NCI-H1105 (cell line): ENCODE measurements at places on chromosomes 6 and 20.

DNA sequence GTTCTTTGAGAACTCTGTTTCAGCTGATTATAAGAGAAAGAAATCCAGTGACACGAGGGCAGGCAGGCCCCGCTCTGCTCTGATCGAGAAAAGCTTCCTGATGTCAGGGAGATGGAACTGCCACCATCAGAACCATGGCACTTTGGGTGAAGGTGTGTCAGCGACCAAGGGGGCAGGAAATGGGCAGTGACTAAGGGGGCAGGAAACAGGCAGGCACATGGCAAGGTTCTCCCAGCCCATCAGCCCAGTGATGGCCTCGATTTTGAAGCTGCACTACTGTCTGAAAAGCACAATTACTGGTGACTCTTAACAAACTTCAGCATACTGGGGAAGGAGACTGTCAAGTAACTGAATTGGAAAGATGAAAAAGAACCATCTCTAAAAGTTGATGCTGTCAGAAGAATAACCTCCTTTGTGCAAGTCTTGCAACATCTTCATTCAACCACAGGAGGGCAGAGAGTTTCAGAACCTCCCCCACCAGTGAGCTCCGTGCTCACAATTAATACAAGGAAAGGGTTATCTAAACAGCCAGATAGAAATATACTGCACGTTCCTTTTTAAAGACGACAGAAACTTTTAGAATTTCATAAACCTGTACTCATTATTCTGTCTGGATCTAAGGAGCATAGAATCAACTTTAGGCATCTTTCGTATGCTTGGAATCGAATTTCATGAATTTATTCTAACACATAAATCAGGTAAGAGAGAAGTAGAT is 39.1 kb downstream of the TMX4 start:
- no peak for DNase-seq

DNA sequence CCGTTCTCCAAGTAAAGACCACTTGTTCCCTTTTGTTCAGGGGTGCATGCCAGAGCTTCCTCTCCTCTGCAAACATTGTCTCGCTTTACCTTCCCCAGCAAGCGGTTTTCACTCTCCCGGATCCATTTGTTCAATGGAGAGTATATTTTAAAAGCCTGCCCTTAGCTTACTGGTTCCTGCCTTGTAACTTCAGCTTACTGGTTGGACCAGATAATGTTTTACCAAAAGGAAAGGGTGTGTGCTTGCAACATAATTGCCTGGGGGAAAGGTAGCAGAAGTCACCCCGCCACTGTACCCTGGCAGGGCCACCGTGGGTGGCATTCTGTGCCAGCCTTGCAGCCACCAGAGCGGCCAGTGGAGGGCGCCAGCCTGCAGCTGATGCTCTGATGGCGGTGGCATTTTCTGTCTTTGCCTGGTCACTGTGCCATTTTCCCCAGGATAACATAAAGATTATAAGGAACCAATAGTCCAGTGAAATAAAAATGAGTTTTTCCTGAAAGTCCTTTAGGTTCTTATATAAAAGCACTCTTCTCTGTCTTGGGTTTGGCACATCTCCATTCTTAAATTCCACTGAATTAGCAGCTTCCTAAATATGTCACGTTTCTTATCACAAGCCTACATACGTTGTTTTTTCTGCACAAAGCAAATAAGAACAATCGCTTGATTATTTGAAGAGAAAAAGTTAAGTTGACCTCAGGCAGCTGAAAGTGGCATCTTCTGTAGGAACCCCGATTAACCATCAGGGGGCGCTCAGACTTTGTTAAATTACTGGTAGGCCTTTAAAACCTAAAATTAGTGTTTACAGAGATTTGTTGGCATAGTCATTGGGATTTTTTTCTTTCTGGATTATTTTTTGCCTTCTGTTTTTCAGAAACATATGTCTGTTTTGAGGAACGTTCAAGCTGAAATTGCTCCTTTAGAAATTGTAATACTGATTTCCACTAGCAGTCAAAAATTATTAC is 67.4 kb upstream of the XRN2 start:
- peak; percentile 68 for DNase-seq

GRCh38 chr6:71444222-71444621 is 155.6 kb downstream of the OGFRL1 start:
- DNase-seq = no peak

DNA sequence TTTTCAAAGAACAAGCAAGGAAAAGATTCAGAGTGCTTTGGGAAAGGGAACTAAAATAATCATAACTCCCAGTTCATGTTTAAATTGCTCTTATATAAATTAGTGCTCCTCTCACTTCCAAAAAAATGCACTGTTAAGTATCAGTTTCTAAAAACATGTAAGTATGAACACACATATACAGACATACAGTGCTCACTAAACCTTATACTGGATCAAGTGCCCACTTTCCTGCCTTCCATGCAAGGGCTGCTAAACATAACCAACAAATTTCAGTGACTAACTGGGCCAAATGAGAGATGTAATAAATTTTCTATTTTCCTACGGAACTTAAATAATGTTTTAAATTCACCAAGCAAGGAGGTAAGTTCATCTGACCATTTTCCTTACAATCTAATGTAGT is 6.4 kb downstream of the TFAP2A start:
- no peak for DNase-seq

DNA sequence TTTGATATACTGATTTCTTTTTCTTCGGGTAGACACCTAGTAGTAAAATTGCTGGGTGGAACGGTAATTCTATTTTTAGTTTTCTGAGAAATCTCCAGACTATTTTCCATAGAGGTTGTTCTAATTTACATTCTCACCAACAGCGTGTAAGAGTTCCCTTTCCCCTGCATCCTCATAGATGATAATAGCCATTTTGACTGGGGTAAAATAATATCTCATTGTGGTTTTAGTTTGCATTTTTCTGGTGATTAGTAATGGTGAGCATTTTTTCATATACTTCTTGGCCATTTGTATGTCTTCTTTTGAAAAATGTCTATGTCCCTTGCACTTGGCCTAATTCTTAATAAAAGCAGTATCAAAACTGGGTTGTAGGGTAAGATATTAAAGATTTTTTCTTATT is 148.9 kb upstream of the SIM1 start:
- DNase-seq = no peak

DNA sequence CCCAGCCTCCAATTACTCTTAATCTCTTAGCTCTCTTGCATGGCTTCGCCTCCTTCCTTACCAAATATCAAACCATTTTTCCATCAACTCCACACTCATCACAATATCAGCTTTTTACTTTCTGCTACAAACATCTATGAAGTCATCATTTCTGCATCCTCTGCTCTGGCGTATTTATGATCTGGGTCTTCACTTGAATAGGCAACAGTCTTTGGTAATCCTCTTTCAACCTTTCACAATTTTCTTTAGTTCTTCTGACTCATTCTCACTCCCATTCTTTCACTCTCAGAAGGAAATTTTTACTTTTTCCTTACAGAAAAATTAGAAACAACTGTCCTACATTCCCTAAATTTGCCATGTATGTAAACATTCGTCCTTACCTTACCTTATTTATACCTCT is 522.4 kb downstream of the HDGFL1 start:
- no peak for DNase-seq

GRCh38 chr6:155638200-155638599 is 182.6 kb upstream of the NOX3 start:
- no peak for DNase-seq

DNA sequence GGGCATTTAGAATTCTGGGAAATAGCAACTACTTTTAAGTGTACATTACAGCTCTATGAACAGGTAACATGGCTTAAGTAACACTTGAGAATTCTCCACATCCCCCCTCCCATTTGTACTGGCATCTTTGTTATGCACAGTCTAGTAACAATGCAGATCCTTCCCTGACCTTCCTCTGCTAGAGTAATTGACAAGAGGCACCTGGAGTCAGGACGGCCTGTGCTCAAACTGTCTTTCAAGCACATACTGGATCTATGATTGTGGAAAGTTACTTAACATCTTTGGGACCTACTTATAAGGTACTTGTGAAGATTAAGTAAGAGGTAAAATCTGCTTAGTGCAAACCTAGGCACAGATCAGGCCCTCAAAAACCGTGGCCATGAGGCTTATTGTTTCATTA is 21.9 kb upstream of the GSTA3 start:
- no peak for DNase-seq

- DNase-seq = no peak
These were observed 58.7 kb upstream of the MTHFD1L start for GRCh38 chr6:150806790-150807189.

- DNase-seq = no peak
These were observed 973 bp downstream of the UBD start for GRCh38 chr6:29558439-29559079.

GRCh38 chr6:160986851-160987250 is 4.7 kb upstream of the MAP3K4 start:
- no peak for DNase-seq

DNA sequence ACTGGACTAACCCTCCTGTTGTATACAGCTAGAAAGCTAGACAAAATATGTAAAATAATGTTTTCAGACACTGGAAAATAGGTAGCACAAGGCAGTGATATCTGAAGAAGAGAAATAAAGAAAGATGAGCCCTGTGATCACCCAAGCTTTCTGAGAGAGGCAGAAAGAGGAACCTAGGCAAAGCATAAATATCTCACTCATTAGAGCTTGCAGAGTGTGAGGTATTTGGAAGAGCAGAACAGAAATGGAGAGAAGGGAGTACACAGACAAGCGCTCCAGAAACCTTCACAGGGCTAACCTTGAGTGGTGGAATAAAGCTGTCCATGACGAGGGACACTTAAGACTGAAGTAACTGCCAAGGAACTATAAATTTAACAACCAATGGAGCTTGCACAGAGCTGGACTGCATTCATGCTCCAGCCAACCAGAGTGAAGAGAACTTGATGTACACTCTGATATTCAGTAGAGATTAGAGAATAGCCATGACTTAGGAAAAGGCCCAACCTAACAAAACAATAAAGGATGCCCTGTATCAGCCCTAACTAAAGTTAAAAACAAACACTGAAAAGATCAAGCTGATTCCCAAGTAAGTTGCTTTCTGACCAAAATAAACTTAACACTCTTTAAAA is 280.9 kb upstream of the STXBP5 start:
- DNase-seq = no peak

GRCh38 chr6:9766240-9766915 is 648.5 kb downstream of the TFAP2A start:
- DNase-seq = no peak

DNA sequence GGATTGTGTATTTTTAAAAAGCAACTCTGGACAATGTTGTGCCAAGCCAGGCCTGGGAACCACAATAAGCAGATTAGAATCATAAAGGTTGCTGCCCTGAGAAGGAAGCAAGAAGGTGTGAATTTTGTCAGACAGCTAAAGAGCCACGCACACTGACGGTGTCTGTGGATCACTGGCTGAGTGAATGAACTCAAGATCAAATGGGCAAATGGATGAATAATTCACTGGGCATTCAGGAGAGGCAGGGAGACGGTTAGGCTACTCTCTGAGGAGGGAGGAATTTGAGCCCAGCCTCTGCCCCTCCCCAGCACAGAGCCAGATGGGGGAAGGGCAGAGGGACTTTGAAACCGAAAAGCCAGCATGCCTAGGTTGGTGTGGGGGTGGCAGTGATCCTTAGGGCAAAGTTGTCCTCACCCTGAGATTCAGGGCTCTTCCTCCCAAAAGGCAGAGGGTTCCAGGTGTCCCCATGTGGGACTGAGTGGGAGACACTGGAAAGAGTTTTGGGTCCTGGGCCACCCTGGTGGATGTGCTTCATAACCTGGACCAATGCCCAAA is 19.5 kb upstream of the SLC22A7 start:
- no peak for DNase-seq

- peak; percentile 62 for DNase-seq
These were observed 69.6 kb downstream of the HFE start for GRCh38 chr6:26156850-26157250.

GRCh38 chr6:56787209-56787608 is 144.5 kb upstream of the DST start:
- no peak for DNase-seq

- DNase-seq = no peak
These were observed 4.0 kb downstream of the MKKS start for GRCh38 chr20:10430000-10430466.

DNA sequence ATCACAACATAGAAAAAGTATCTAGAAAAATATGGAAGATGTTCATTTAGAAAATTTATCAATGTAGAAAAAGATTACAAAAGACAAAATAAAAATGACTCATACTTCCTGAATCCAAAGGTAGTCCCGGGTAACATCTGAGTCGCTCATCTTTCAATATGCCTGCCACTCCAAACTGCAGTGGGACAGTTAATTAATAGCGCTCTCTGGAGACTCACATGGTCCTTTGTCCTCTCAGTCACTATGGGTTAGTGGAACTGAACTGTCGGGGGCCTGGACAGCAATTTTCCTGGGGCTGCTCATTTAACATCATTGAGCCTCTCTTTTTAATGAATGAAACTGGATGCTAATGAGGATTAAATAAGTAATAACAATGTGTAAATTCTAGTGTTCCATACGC is 103.4 kb downstream of the MAP3K4 start:
- DNase-seq = no peak

DNA sequence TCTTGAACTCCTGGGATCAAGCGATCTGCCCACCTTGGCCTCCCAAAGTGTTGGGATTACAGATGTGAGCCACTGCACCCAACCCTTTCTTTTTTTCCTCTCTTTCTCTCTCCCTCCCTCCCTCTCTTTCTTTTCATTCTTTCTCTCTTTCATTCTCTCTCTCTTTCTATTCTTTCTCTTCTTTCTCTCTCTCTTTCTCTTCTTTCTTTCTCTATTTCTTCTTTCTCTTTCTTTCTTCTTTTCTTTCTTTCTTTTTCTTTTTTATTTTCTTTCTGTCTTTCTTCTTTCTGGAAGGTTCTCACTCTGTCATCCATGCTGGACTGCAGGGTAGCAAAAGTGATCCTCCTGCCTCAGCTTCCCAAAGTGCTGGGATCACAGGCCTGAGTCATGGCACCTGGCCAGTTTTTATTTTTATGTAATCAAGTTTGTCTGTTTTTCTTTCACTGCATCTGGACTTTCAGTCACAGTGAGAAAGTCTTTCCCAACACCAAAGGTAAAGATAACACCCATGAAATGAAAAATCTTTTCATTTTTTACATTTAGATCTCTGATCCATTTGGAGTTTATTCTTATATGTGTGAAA is 20.2 kb upstream of the BCLAF1 start:
- no peak for DNase-seq

DNA sequence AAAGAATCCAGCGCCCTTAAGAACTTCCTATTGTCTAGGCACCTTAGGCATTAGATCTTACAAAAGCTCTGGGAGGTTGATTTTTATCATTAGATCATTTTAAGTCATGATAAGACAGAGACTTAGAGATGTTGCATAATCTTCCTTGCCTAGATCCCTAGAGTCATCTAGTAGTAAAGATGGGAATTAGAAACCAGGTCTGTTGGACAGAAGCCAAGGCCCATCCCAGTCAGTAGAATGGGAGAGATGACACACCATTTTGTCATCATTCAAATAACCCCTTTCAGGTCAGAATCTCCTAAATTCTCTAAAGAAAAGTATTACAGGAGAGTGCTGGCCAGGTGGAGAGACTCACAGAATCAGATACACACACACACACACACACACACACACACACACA is 579.1 kb downstream of the BMP2 start:
- DNase-seq = no peak

- DNase-seq = no peak
These were observed 14.2 kb downstream of the FAM83B start for GRCh38 chr6:54860739-54861138.

- no peak for DNase-seq
These were observed 313.3 kb downstream of the RNGTT start for GRCh38 chr6:88650029-88650619.

- DNase-seq = no peak
These were observed 369 bp downstream of the SLC4A11 start for GRCh38 chr20:3238616-3239025.

GRCh38 chr6:37704066-37704465 is 6.4 kb upstream of the MDGA1 start:
- no peak for DNase-seq
